ENCODE measurements at places on chromosomes 1 and 21. TPM values are rescaled to one million over a fixed set of nuclear protein-coding genes. Genes with fewer than 3 reads are reported as not detected.

- no peak for DNase-seq
Measured at GRCh38 chr1:24293392-24294227, 25.5 kb upstream of the GRHL3 start.

- no peak for DNase-seq
Measured at GRCh38 chr1:74498901-74499300, 13.5 kb downstream of the LRRC53 start.

- peak; percentile 50 for DNase-seq
Measured at GRCh38 chr1:160219062-160219929, 14.1 kb downstream of the PEA15 start.

DNA sequence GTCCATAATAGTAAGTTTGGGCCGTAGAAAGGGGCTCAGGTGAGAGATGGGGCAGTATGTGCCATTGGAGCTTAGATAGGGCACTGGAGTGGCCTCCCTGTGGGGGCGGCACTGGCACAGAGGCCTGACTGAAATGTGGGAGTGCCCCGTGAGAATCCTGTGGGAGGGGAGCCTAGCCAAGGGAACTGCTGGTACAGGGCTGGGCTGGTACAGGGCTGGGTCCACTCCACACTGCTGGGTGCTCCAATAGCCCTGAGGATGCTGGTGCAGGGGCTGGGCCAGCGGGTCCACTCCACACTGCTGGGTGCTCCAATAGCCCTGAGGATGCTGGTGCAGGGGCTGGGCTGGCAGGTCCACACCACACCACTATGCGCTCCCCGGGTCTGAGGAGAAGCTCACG lies 44.8 kb upstream of the PWP2 start:
- no peak for DNase-seq

DNA sequence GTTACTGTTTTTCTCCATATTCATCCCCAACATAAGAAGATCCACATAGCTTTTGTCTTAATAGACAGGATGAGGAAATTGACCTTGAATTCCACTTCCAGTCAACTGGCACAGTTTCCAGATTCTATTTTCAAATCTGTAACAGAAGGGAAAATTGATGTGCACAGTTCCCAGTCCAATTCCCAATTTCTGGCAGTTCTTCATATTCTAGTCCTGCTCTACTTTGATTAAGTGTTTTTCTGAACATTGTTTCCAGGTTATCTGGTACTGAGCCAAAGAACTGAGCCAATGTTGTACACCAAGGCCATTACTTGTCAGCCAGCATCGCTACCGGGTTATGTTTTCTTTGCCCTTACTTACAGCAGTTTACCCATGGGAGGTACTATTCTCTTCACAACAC lies 1755.4 kb downstream of the PLA2G4A start:
- DNase-seq = no peak

DNA sequence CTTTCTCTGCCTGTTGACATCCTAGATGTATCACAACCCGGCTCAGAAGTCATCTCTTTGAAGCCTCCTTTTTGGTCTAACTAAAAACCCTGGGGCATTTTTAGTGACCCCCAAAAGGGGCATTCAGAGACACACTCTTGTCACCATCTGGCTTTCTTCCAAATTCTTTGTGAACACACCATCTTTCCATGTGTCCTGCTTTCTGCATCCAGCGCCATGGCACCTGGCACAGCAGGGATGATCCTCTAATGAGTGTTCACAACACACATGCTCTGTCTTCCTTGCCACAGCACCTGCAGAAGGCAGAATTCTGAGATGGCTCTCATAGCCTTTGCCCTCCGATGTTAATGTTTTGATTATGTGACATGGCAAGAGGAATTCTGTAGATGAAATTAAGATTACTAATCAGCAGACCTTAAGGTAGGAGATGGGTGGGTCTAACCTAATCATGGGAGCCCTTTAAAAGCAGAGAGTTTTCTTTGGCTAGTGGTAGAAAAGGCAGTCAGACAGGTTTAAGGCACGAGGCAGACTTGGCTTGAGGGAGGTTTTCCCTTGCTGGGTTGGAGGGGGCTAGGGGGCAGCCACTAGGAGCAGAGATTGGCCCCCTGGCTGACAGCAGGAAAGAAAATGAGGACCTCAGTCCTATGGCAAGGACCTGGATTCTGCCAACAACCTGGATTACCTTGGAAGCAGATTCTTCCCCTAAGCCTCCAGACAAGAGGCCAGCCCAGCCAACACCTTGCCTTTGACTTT lies 4.9 kb upstream of the TMEM61 start:
- DNase-seq = no peak

The FUCA1 gene
- 22.8 TPM for polyA plus RNA-seq

DNA sequence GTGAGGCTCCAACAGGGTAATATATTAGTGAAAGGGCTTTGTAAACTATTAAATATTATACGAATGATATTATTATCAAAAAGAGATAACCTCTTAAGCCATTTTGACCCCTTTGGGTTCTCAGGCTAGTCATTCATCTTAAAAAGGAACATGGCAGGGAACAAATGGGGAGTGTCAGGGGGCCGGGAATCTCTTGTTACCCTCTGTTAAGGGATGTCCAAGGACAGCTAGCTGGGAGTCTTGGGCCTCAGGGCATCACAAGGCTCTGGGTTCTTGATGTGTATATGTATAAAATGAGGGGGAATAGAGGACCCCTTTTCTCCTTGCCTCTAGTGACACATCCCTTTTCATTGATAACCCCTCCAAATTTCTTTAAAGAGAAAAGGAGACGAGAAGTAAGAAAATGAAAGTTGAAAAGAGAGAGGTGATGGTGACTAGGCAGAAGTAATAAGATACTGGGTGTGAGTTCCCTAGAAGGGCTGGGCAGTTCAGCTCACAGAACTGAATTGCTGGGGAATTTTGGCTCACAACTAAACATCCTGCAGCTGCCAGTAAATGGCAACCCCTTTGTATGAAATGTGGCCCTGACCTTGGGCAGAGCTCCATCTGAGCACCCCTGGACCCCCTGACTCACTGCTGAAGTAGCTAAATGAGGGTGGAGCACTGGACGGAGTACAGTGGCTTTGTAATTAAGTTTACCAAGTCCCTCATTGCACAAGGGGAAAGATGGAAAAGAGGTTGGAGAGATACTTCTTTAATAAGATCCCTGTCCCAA lies 20.0 kb upstream of the ZNF326 start:
- peak; percentile 63 for DNase-seq

GRCh38 chr21:25062061-25062460 lies 545.2 kb downstream of the MRPL39 start:
- DNase-seq = no peak

- no peak for DNase-seq
Measured at GRCh38 chr1:6803357-6803756, 18.1 kb downstream of the CAMTA1 start.

- DNase-seq = no peak
Measured at GRCh38 chr1:83997631-83998030, 1.3 kb downstream of the TTLL7 start.
